ENCODE measurements at places on chromosomes 3 and 15. TPM values are rescaled to one million over a fixed set of nuclear protein-coding genes. Genes with fewer than 3 reads are reported as not detected.

GRCh38 chr3:33687406-33688010, 30.5 kb downstream of the CLASP2 start:
- no peak for DNase-seq
- no peaks in the 10 kb centered on the region for H3K27me3 ChIP-seq
- H3K27ac ChIP-seq: no peak overlapping the region
- no peak overlapping the region for H3K4me3 ChIP-seq

DNA sequence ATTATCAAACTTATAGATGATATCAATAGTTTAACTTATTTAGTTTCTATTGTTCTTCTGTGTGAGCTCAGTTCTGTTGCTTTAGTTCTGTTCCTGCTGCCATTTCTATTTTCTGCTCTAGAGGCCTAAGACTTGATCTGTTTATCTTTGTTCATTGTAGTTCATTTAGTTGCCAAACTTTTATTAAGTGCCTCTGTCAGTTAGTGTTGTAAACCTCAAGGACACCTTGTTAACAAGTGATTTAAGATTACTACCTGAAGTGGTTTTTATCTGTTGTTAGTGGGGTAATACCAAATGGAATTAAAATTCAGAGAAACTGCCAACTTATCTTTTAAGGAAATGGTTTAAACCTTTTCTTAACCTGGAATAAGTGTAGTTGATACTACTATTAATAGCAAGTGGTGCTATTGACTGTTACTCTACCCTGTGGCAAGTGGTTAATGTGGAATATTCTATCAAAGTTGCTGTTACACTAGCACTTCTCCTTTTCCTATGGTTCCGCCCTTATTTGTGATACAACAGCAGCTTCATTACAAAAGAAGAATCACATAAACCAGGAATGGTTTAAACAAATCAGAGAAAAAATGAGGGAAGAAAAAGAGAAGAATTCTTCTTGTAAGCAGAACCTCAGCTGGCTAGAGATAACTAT, 500.6 kb upstream of the GOLIM4 start:
- H3K4me1 ChIP-seq: no peaks in the 10 kb centered on the region
- no peak for DNase-seq
- H3K27me3 ChIP-seq: no peaks in the 10 kb centered on the region

DNA sequence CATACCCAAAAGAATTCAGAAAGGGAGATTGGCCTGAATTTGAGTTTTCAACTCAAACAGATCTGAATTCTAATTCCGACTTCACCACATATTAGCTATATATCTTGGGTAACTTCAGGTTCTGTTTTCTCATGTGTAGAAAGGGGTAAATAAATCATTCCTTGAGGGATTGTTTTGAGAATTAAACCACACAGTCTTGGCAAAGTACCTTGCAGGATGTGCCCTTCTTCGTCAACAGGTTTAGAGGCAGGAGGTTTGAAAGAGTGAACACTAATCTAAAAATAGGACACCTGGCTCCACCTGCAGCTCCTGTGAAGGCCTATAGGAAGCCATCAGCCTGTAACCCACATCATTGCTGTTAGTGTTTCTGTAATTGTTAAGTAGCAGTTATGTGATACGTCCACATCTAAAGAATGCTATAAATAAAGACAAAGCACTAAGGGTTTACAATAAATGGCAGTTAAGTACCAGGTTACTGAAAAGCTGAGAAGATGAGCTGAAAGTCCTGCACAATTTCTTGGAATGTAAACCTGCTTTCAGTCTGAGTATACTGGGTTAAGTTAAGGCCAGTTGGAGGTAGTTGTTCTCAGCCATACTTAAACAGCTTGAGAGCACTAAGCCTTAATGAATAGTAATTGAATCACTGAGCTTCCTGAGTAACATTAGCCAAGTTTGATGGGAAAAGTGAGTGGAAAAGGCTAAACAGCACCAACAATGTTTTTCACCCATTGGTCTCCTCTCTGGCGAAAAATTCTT, 6.0 kb downstream of the CCDC80 start:
- H3K27me3 ChIP-seq: peaks cover 2% of the 10 kb centered on the region
- no peak for DNase-seq
- no peak overlapping the region for H3K4me3 ChIP-seq
- no peak overlapping the region for H3K27ac ChIP-seq
- peaks cover 8% of the 10 kb centered on the region for H3K4me1 ChIP-seq

GRCh38 chr3:23916152-23916885, 471 bp downstream of the NKIRAS1 start:
- peaks cover 38% of the 10 kb centered on the region for H3K4me1 ChIP-seq
- peaks cover 2% of the 10 kb centered on the region for H3K27me3 ChIP-seq
- H3K4me3 ChIP-seq: peak overlapping the region; percentile 99
- DNase-seq: no peak
- H3K36me3 ChIP-seq: peaks cover 44% of the 10 kb centered on the region
- peak overlapping the region; percentile 99 for H3K27ac ChIP-seq

- no peak overlapping the region for H3K27ac ChIP-seq
- H3K4me3 ChIP-seq: no peak overlapping the region
- peaks cover 17% of the 10 kb centered on the region for H3K27me3 ChIP-seq
- no peak for DNase-seq
- H3K4me1 ChIP-seq: no peaks in the 10 kb centered on the region
Measured at GRCh38 chr15:58109419-58109818, 28.8 kb upstream of the AQP9 start.

DNA sequence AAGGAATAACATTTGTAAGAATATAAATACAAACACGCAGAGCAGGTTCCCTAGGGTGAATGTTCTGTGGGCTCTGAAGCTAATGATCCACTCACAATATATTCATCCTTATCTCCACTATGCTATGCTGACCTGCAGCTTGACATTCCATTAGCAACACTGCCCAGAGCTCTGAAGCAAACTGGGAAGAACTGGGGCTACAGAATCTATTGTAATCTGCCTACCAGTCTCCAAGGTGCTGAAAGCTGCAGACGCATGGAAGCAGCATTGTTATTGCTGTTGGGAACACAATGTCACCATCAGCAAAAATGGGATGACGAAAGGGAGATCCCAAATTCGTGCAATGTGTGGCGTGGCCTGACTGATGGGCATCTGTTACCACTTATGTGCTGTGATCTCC, 316.7 kb upstream of the RORA start:
- no peak overlapping the region for H3K4me3 ChIP-seq
- no peaks in the 10 kb centered on the region for H3K36me3 ChIP-seq
- peaks cover 1% of the 10 kb centered on the region for H3K27me3 ChIP-seq
- DNase-seq: no peak

The CELF6 gene
- 0.18 TPM for total RNA-seq

All from activated CD8-positive, alpha-beta T cell treated with anti-CD3 and anti-CD28 coated beads for 36 hours (primary cell).